Ovary (tissue), 10 donors: ENCODE measurements at places on chromosomes 3 and 15.

GRCh38 chr3:42961633-42962032 lies 17.5 kb upstream of the GASK1A start:
- DNase-seq = peak; percentile 47

DNA sequence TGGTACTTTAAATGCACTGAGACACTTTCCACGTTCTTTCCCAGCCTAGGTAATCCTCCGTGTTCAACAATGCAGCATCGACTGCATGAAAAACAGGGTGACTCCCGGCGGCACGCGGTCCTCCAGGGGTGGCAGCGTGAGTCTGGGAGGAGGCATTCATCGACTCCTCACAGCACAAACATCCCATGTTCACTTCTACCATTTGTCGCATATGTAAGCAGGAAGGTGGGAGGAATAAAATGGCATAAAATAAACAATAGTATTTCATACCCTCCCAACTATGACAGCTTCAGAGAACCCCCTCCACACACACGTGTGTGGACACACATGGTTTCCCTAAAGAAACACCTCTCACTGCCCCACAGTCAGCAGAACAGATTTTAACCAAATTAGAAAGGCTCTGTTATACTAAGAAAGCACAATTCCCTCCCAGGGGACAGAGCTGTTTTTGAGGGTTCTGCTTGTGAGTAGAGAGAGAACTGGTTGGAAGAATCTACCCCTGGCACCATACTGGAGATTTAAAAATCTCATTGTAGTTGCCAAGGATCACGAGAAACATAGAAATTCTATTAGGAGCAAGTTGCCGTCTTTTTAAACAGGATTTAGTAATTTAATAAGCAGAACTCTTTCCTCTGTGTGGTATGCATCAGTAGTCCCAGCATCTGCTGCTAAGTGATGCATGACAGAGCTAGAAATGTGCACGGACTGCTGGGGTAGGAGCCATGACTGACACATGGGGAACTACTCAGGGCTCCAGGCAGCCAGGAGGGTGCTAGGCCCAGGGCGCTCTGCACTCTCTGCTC lies 6.0 kb downstream of the FAM43A start:
- DNase-seq = no peak

- no peak for DNase-seq
These were observed 211.6 kb downstream of the TNIK start for GRCh38 chr3:171248426-171249111.

DNA sequence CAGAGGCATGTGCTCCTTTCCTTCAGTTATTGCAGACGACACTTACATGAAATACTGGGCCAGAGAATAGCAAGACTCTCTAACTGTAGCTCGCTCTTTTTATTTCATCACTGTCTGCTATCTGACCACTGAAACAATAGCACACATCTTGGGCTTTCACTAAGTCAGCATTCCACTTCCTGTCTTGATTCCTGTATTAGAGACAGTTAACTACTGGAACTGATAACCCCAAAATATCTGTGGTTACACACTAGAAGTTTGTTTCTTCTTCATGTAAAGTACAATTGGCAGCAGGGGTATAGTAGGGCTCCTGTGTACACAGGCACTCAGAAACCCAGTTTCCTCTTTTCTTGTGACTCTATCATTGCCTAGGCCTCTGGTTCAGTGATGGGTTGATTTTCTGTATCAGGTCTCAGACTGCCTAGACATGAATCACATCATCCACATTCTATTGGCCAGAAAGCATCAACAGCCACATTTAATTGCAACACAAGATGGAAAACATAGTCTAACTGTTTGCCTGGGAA lies 230.2 kb upstream of the CD96 start:
- no peak for DNase-seq

- no peak for DNase-seq
These were observed 53.4 kb upstream of the CCDC174 start for GRCh38 chr3:14598143-14598569.

- DNase-seq = no peak
These were observed 34.5 kb downstream of the ZBTB11 start for GRCh38 chr3:101642441-101642840.

- DNase-seq = no peak
These were observed 17.4 kb downstream of the PGBD4 start for GRCh38 chr15:34119291-34119690.
